ENCODE measurements at places on chromosomes 12 and 14.

DNA sequence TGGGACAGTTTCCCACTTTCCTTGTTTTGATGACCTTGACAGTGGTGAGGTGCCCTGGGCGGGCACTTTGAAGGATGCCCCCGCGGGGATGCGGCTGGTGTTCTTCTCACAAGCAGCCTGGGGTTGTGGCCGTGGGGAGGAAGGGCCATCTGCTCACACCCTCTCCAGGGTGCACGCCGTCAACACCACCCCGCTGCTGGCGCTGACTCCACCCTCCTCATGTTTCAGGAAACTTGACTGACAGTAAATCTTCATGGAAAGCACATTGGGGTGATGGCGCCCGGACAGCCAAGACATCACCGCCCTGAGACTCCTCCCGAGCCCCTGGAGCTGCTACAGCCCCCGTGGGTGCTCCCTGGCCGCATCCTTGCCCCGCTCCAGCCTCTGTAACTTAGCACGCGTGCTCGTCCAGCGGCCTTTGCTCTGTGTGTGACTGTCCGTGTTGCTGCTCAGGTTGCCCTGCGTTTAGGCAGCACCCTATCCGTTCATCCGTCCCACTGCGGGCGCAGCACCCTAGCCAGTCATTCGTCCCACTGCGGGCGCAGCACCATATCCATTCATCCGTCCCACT, 150.2 kb upstream of the C14orf180 start:
- no peak for DNase-seq

- no peak for DNase-seq
Measured at GRCh38 chr14:23492618-23493272, 23.2 kb downstream of the NGDN start.

- no peak for DNase-seq
Measured at GRCh38 chr14:33068626-33069025, 129.9 kb downstream of the NPAS3 start.

- peak; percentile 89 for DNase-seq
Measured at GRCh38 chr12:56723889-56724700, 1.0 kb downstream of the NACA start.

DNA sequence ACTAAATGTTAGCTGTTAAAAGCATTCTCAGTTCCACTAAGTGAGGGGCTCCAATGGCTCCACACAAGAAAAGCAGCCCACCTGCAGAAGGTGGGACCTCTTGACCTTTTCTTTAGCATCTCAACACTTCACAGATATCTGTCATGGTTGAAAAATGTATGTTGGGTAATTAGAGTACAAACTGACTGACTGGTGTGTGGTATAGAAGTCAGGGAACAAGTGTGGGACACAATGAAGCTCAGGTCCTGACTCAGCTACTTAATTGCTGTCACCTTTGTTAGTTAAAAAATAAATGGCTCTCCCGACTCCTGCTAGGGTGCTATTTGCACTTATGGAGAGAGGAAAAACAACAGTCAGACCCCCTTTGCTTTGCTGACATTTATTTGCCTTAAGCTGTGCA, 299.0 kb downstream of the TTC6 start:
- DNase-seq: no peak

DNA sequence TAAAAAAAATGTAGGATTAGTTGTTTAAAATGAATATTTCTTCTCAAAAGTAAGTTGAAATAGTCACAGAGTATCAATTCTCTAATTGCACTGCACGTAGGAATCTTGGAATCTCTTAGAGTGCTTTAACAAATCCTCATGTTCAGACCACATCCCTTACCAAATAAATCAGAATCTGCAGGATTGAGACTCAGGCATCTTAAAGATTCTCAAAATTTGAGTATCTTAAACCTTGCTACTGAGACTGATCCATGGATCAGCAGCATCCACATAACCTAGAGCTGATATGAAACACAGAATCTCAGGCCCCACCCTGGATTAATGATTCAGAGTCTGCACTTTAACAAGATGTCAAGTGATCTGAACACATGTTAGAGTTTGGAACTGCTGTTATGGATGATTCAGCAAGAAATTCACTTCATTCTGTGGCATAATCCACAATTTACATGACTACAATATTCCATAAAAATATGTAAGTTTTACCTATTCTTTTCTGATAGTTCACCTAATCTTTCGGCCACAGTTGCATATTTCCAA, 58.7 kb downstream of the ADAMTS20 start:
- DNase-seq: no peak

GRCh38 chr12:27193854-27194544, 50.1 kb upstream of the STK38L start:
- DNase-seq: peak; percentile 92

GRCh38 chr14:26897196-26897595, 299.4 kb upstream of the NOVA1 start:
- no peak for DNase-seq

DNA sequence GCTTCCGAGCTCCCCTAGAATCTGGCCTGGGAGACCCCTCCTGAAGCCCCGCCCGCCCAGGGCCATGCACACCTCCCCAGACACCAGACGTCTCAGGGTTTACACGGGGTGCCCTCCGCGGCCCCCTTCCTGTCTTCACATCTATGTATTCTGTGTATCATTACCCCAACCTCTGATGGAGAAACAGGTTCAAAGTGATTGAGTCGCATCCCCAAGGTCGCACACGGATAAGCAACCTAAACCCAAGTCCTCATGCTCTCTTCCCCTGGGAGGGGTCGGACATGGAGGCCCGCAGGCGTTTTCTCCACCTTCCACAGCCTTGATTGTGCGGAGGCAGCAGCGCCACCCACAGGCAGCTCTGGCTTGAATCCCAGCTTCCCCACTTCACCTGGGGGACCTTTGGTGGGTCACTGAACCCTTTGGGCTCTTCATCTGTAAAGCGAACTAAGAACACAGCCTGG, 237.3 kb downstream of the BCL11B start:
- DNase-seq: no peak

DNA sequence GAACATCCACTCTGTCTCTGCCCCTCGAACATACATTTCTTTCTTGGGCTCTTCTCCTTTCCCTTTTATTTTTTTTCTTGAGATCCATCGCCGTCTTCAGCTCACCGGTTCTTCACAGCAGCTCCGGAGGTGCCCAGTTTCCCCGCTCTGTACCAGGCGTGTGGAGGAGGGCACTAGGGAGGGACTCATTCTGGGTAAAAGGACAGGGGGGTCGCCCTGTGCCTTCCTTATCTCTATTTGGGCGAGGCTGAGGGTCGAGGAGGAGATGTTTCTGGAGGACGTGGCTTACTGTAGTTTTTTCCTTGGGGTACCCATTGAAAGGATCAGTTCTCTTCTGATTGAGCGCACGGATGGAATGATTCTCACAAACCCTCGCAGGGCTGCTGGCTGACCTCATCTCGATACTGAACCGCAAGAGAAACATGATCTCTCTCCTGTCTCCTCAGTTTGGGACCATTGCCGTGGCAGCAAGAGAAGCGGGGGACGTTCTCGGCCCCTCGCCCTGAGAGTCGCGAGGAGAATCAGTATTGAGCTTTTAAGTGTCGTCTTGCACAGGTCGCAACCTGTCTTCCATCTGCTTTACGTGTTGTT, 386 bp downstream of the LIN52 start:
- peak; percentile 18 for DNase-seq

DNA sequence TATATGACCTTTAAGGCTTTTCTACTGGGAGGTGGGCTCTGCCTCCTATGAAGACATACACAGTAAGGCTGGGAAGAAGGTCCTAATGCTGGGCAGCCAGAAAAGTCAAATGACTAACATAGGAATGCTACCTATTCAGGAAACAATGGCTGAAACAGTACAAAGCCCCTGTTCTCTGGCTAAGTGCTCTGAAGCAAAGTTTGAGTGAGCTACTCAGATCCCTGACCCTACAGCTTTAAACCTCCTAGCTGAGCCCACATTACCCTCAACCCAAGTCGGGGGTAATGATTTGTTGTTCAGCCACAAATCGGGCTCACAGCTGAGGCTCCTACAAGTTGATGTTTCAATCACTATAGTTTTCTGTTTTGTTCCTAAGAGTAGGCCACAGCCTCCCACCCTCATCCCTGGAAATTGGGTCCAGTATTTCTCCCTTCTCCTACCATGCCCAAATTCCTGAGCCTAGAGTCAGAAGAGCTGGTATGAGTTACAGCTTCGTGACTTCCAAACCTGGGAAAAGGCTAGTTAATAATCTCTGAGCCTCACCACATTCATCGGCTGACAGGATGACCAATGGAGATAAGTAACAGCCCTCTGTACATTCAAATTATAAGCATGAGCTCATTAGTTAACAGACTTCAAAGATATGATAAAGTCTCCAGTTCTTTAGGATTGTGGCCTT, 46.5 kb downstream of the BTBD7 start:
- DNase-seq: peak; percentile 49

- DNase-seq: no peak
Measured at GRCh38 chr14:80024417-80024816, 186.9 kb downstream of the DIO2 start.

Measured in fibroblast of pulmonary artery (primary cell).